ENCODE measurements at places on chromosomes 3 and 15.

GRCh38 chr3:147408188-147409100 lies 721 bp upstream of the ZIC1 start:
- DNase-seq: no peak

DNA sequence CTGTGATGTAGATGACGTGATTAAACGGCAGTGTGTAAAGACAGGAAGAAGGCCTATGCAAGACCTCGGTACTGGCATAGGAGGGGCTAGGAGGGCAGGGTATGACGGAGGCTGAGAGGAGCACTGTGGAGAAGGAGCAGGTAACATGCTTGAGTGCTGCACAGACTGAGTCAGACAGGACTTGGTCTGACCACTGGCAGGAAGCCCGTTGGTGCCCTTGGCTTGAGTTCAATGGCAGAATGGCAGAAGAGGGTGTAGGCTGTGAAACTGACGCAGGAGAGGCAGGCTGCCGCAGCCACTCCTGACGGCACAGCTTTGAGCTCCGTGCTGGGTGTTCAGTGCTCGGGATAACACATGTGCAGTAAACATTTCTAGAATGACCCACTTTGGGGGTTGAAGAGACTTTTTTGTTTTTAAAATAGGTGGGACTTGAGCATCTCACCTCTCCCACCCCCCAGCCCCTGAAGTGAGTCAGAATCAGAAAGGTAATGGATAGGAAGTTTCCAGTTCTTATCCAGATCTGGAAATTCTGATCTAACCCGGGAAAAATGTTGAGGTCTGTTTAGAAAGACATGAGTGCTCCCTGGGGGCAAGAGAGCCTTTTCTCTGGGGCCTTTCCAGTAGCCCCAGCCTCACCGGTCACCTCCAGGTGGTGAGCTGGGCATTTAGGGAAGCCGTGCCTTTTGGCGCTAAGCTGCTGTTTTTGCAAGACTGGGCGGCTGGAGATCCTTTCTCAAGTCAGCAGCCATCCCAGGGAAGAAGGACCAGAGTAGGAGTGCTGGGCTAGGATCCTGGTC lies 126.4 kb downstream of the RPLP1 start:
- peak; percentile 94 for DNase-seq

- peak; percentile 35 for DNase-seq
These were observed 301.0 kb upstream of the UMPS start for GRCh38 chr3:124429129-124429815.

GRCh38 chr3:88985491-88985890 lies 121.9 kb upstream of the EPHA3 start:
- DNase-seq: no peak

DNA sequence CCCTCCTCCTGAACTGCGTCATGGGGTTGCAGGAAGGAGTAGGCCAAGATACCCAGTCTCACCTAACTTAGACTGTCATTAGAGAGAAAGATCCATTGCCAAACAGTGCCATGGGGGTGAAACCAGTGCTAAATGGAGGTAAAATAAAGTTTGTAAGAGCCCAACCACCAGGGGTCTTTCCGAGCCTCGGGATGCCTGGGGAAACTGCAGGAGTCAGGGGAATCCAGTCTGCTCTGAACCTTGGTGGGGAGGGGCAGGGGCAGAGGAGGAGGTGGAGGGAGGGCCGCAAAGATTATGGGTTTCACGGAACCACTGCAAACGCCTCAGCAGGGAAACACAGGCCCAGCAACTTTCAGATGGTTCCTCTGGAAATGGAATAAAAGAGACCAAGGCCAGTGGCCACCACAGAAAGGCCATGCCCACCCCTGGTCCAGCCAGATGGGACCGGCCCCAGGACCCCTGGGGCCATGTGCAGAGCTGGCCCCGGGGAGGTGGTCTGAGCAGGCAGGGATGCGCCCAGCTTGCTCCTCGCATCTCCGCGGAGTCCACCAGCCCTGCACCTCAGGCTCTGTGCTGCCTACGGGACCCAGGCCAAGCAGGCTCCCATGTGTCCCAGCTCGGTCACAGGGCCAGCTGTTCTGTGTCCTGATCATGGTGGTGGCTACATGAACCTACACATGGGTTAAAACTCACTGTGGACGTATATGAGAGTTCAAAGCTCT lies 19.8 kb upstream of the GP9 start:
- DNase-seq: no peak

DNA sequence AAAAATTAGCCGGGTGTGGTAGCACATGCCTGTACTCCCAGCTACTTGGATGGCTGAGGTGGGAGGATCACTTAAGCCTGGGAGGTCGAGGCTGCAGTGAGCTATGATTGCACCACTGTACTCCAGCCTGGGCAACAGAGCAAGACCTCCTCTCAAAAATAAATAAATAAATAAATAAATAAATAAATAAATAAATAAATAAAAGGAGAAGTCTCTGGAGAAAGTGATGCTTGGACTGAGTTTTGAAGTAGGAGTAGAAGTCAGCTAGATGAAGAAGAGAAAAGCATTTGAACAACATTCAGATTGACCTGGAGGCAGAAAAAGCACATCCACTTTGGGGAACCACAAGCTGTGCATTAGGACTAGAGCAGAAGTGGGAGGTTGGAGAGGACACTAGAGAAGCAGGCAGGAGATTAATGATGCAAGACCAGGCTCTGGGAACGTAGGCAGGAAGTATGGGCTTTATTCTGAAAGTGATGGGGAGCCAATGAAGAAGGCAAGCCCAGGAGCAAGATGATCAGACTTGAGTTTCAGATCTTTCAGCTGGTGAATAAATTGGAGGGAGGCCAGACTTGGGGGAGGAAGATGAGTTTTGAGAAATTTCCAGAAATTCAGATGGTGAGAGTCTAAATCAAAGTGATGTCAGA lies 48.7 kb downstream of the KLHL6 start:
- no peak for DNase-seq

- DNase-seq: no peak
These were observed 367.9 kb upstream of the PROK2 start for GRCh38 chr3:72152551-72153476.

GRCh38 chr3:16382845-16383244 lies 117.8 kb downstream of the OXNAD1 start:
- DNase-seq: no peak

DNA sequence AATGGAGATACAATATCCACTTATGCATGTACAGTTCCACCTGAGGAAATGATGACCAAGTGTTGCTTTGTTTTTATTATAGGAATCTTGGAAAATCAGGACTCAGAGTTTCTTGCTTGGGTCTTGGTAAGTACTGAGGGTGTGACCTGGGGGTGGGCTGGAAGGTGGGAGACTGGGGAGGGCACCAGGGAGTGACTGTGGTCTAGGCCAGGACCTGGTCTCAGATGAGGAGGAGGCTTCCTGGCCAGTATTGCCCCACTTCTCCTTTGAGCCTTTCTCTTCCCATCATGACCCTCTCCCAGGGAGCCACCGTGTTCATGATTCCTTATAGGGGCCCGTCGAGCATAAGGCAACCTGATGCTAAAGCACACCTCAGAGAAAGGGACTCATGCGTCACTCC lies 133.4 kb downstream of the SSR3 start:
- no peak for DNase-seq

DNA sequence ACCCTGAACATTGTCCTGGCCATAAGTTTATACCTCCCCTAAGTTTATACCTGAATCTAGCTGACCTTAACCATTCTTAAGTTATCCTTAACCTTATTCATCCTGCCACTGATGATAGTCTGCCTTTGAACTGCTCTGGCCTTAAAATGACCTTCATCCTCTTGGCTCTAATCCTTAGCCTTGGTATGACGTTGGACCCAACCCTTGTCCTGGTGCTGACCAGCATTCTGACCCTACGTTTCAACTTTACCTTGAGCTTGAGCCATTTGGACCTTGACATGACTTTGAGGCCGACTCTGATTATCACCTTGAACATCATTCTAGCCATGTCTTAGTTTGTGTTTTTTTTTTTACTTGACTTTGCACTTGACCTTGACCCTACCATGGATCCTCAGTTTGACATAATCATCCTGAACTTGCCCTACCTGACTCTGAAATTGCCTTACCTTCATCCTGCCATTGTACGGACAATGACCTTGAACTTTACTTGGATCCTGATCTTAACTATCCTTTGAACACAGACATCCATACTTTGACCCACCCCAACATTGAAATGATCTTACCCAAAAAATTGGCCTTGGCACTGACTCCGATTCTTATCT lies 61.1 kb upstream of the ACAD9 start:
- no peak for DNase-seq

DNA sequence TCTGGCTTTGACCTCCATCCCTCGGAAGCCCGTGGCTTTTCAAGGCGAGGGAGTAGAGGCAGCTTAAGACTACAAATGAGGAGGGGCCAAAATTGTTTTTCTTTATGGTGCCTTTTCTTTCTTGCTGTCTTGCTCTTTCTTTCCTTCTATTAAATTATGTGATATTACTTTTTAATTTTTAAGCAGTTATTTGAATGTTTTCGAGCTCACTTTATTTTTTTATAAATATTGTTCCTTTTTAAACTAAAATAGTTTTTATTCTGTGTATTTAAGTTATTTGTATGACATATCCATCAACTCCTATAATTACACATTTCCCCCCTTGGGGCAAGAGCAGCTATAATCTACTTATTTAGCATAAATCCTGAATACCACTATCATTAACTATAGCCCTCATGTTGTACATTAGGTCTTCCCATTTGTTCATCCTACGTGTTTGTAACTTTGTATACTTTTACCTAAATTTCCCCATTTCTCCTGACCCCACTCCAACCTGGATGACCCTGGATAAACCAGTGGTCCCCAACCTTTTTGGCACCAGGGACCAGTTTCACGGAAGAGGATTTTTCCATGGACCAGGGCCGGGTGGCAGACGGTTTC lies 622 bp upstream of the PLSCR1 start:
- DNase-seq: no peak

- DNase-seq: no peak
These were observed 17.5 kb downstream of the SENP8 start for GRCh38 chr15:72135719-72136118.

GRCh38 chr3:98600412-98601095 lies 7.1 kb upstream of the CPOX start:
- DNase-seq: no peak

All from RCC 7860 (cell line).